ENCODE measurements at places on chromosomes 1 and 21.

DNA sequence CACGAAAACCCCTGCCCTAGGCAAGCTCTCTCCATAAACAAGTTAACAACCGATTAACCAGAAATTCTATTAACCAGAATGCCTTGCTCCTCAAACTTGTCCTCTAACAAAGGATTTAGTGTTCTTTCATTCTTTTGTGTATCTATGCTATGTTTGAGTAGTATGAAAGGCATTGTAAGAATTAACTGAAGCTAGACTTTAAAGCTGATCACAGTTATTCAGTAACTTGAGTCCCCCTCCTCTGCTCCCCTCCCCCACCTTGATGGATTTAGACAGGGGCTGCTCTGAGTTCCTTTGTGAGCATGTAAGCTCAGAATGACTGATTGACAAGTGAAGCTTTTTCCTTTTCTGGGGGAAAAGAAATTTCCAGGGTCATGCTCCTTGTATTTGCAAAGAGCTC, 257.6 kb downstream of the TTLL7 start:
- no peak for DNase-seq

GRCh38 chr1:116950517-116951199, 40.9 kb downstream of the PTGFRN start:
- no peak for DNase-seq

DNA sequence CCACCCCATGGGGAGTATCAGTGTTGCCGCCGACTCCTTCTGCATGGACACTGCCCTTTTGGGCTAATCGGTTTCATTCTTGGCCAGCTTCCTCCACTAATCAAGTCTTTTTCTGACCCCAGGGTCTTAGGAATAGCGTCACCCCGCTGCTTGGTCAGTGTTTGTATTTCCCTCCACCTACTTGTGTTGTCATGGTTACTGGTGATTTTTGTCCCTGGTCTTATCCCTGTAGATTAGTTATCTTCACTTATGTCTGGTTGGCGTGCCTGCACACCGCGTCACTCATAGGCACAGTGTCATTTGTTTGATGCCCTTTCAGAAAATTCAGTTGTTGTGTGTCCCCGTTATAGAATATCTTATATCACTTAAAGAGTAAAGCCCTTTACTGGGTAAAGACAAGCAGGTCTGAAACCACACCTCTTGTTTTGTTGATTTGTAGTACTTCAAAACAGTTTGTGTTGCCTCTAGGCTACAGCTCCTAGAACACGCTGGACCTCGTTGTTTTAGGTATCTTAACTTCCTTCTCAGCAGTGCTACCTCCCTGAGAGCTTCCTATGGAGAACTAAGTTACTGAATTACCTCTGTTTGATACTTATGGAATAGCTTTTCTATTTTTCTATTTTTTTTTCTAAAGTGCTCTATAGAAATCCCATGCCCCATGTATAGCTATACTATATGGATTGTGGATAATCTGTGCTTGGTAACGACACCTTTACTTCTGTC, 868 bp downstream of the PPP1R12B start:
- DNase-seq, result no peak

DNA sequence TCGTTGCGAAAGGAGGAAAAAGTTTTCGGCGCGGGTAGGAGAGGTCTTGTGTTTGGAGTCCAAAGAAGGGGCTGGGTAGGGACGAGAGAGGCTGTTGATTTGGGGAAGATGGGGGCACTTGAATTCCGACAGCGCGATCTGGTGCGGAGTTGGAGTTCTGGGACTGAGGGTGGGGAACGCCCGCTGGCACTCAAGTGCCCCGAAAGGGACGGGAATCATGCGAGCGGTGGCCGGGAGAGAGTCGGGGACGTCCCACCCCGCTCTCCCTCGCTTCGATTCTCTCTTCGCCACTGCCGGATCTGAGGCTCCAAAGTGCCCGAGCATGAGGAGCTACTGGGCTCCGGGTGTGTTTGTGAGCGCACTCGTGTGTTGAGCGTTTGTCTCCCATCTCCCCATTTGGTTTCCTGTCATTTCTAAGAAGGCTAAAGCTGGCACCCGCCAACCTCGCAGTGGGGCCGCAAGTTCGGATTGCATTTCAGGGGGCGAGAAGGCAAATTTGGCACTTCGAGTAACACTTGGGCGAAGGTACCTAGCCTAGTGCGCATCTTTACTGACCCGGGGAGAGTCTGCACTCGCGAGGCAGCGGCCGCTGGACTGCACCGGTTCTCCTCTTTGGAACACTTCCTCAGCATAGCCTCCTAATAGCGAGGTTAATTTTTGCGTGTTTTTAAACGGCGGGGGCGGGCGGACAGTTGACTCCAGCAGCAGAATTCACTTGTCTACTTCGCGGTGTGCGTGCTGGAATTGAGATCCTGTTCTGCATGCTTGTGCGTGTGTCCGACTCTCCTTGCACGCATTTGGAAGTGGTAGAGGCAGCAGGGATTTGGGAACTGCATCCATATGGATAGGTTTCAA, 1.2 kb downstream of the CHRM3 start:
- DNase-seq, result no peak

- DNase-seq, result no peak
Observed at GRCh38 chr21:15809818-15810217, 80.0 kb downstream of the USP25 start.

- no peak for DNase-seq
Observed at GRCh38 chr1:78277253-78277652, 213.5 kb upstream of the PTGFR start.

DNA sequence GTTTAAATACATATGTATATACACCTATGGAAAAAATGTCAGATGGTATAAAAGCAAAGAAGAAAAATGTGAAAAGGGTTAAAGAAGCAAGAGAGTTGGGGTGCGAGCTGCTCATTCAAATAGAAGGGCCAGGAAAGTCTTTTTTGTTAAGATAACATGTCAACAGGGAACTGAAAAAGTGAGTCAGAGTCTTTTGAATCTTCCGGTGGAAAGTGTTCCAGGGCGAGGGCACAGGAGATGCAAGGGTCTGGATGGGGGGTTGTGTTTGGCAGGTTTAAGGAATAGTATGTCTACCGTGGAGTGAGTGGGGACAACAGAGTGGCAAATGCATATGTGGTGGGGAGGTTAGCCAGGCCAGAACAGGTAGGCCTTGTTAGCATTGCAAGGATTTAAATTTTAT, 22.2 kb upstream of the GNG12 start:
- no peak for DNase-seq

DNA sequence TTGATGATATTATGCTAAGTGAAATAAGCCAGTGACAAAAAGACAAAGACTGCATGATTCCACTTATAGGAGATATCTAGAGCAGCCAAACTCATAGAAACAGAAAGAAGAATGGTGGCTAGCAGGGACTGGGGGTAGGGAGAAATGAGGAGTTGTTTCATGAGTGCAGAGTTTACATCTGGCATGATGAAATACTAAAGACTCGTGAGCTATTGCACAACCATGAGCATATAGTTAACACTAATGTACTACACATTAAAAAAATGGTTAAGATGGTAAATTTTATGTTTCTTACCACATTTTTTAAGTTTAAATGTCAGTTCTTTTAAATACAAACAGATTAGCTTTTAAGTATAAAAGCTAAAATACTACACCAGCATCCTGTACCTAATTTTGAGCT, 57.8 kb downstream of the ESRRG start:
- no peak for DNase-seq

- DNase-seq, result no peak
Observed at GRCh38 chr21:42650441-42651421, 2.7 kb upstream of the PDE9A start.

DNA sequence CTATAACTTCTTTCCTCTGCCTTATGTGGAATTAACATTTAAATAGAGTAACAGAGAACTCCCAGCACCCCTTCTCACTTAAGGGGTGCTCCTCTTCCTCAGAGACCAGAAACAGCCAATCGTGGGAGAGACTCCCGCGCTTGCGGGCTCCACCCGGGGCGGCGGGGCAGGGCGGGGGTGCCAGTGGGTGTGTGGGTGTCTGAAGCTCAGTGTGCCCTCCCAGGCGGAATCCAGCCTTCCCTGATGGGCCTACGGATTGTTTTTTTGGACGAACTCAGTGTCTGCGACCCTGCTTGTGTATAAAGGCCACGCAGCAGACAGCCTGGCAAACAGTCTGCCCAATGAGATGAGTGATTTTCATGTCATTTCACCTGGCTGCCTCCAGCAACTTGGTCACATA, 6.2 kb downstream of the RCC2 start:
- no peak for DNase-seq

DNA sequence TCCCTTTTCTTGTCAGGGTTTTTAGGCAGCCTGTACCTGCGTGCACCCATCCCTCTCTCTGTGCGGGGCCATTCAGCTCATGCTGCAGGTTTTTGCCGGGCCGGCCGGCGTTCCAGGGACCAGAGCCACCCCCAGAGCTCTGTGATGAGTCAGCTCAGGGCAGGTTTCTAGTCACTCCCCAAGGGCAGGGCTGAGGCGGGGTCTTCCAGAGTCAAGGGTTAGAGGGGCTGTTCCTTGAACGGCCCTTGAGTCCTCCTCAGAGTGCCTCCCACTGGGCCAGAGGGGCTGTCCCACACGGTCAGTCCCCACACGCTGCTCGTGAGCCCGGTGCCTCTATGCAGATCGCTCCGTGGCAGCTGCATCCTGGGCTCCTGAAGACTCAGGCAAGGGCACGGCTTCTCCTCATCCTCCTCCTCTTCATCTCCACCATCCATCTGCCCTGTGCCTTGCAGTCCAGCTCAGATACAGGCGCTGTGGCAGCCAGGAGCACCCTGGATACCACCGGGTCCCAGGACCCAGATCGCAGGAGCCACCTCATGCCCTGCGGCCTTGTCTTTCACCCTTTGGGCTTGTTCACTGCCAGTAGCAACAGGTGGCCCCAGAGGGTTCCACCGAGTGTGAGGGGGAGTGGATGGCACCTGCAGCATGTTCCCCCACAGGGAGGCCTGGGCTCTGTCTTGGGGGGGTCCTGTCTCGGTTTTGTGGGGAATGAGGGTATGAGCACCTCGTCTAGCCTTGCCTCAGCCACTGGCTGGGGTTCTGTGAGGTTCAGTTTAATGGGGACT, 17.4 kb downstream of the SLX9 start:
- DNase-seq, result no peak

DNA sequence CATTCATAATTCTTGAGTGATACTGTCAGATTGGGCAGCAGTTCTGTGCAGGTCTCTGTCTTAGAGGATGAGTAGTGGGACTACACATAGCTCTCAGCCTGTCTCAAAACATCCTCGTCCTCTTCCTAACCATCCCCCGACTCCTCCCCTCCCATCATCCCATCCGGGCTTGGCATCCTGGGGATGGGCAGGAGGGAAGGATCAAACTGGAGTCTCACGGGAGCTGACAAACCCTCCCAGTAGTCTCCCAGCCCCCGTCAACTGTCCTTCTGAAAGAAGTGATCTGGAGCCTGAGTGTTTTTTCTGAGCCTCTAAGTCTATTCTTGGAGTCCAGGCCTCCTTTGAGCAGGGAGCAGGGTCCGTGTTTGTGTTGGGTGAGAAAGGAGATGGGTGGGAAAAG, 102.0 kb downstream of the PAX7 start:
- DNase-seq, result no peak

DNA sequence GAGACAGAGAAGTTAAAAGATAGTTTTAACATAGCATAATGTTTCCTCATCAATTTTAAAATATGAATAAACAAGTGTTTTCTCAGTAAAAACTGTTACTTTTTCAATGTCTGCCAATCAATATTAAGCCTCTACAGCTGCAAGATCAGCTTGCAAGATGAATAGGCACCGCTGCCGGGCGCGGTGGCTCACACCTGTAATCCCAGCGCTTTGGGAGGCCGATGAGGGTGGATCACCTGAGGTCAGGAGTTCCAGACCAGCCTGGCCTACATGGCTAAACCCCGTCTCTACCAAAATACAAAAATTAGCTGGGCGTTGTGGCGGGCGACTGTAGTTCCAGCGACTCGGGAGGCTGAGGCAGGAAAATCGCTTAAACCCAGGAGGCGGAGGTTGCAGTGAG, 54.8 kb upstream of the SH3GLB1 start:
- DNase-seq, result no peak

Measured in GM19239 (cell line).